ENCODE measurements at places on chromosomes 5 and 9. TPM values are rescaled to one million over a fixed set of nuclear protein-coding genes. Genes with fewer than 3 reads are reported as not detected.

Gene ZBTB34
- 11.3 TPM for total RNA-seq

DNA sequence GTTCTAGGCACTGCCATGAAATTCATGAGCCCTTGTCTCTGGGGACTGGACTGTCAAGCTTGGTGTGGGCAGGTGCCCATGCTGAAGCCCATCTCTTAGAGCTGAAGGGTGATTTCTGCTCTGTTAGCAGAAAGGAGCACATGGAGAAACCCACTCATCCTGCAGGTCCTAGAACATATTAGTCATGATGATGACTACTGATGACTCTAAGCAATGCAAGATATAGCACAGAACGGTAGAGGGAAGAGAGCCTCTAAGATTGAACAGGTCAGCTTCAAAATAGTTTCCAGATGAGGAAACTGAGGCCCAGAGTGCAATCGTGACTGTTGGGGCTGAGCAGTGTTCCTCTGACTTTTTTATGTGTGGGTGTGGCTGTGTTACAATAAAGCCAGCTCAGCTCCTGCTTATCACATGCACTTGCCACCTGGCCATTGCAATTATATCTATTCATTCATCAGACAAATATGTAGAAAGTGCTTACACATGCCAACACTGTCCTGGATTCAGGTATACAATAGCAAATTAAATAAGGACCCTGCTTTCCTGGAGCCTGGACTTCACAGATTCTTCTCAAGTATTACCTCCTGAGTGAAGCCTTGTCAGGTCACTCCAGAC lies 140.2 kb upstream of the BRINP1 start:
- DNase-seq = no peak

- no peak for DNase-seq
Observed at GRCh38 chr9:101027733-101028345, 688 bp upstream of the PLPPR1 start.

DNA sequence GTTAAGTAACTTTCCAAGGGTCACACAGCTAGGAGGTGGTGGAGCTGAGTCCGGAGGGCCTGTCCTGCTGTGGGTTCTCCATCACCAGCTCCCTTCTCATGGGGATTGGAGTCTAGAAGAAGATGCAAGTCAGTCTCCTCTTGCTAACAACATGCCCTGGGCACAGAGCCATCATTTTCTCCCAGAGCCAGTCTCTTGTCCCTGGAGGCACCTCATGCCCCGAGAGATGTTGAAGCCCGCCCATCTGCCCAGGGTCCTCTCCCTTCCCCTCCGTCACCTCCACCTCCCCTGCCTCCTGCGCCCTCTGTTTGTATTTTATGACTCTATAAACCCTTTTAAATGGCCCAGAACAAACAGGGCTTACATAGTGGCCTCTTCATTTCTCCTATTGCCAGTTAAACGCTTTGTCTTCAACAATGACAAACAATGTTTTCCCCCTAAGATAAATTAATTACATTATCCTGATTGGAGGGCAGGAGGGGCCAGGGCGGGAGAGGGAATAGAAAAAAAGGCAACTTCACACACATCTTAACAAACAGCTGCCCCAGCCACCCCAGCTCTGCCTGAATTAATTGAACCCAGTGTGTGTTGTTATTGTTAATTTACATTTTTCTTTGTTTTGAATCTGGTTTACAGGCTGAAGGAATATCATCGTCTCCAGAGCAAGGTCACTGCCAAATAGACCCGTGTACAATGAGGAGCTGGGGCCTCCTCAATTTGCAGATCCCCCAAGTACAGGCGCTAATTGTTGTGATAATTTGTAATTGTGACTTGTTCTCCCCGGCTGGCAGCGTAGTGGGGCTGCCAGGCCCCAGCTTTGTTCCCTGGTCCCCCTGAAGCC lies 55.8 kb downstream of the ASS1 start:
- DNase-seq = no peak

- peak; percentile 11 for DNase-seq
Observed at GRCh38 chr5:50873595-50874277, 207.3 kb downstream of the PARP8 start.

DNA sequence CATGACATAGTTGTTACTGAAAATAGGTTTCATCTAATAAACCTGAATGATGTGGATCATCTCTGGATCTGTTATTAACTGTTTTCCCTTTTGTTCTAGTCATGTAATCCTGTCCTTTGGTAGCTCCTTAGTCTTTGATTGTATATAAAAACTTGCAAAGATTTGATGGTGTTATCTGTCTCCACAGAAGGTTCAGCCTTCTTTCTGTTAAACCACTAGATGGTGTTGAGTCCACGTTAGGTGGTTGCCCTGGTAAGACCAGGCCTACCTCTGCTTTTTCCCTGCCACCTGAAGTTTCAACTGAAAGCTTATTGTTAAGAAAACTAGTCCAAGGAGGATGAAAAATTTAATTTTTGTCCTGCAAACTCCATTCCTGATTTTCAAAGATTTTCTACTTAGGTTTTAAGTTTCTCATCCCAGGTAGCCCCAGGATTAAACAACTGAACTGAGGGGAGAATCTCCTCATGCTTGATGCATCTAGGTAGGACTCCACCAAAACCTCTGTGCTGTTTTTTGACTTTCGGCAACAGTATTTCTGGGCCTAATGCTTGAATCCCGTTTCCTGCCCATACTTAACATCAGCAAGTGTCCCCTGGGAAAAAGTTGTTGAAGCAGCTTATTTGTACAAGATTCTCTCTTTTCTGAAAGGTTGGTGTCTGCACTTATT lies 68.5 kb downstream of the RICTOR start:
- peak; percentile 11 for DNase-seq

DNA sequence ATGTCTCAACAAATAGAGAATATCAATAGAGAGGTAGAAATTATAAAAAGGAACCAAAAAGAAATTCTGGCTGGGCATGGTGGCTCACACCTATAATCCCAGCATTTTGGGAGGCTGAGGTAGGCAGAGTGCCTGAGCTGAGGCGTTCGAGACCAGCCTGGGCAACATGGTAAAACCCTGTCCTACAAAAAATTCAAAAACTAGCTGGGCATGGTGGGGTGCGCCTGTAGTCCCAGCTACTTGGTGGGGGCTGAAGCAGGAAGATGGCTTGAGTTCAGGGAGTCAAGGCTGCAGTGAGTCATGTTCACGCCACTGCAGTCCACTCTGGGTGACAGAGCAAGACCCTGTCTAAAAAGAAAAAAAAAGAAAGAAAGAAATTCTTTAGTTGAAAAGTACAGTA lies 24.9 kb downstream of the IPPK start:
- DNase-seq = no peak

DNA sequence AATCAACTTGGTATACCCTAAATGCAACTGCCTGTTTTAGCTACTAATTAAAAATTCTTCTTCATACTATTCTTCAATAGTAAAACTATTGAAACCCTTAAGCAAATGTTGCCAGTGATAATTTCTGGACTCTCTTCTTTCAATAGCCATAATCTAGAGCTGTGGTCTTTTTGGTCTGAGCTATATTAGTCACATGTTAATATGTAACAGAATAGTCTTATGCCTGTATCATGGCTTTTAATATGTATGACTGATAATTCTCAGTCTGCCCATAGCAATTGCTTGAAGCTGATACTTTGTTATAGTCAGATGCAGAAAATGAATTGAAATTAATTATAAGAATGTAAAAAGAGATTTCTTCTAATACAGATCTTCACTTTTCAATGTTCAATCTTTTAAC lies 1871.9 kb upstream of the CDH6 start:
- DNase-seq = no peak

GRCh38 chr9:124388275-124389048 lies 26.8 kb downstream of the PSMB7 start:
- DNase-seq = peak; percentile 5

DNA sequence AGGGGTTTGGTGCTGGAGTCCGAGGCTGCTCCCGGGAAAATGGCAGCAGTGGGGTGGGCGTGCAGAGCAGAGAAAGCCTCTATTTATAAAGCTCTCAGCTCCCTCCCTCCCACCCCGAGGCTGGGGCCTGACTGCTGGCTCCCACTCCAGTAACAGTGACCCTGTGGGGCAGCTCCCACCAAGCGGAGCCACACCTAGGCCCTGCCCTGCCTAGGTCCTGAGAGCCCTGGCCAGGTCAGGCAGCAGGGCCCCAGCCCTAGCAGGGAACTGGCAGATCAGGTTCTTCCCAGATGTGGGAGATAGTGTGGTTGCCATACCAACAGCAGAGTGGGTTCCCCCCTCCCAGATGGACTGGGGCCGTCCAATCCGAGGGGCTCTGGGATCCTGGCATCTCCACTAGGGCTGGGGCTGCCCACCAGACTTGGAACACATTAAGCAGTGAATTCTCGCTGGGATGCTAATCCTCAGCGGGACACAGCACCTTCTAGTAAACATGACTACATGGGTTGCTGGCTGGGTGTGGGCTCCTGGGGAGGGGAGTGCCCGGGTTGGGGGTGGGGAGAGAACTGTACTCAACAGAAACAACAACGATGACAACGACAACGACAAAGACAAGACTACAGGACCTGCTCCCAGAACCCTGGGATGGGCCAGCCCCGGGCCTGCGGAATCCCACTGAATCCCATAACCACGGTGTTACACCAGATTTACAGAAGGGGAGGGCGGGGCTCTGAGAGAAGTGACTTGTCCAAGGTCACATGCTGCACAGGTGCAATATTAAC lies 1.5 kb downstream of the SH3GLB2 start:
- peak; percentile 51 for DNase-seq

Gene ADAMTS19
- not detected for total RNA-seq

Gene CD74
- 1,759 TPM for total RNA-seq

GRCh38 chr9:71746023-71746757 lies 22.1 kb downstream of the CEMIP2 start:
- DNase-seq = no peak

DNA sequence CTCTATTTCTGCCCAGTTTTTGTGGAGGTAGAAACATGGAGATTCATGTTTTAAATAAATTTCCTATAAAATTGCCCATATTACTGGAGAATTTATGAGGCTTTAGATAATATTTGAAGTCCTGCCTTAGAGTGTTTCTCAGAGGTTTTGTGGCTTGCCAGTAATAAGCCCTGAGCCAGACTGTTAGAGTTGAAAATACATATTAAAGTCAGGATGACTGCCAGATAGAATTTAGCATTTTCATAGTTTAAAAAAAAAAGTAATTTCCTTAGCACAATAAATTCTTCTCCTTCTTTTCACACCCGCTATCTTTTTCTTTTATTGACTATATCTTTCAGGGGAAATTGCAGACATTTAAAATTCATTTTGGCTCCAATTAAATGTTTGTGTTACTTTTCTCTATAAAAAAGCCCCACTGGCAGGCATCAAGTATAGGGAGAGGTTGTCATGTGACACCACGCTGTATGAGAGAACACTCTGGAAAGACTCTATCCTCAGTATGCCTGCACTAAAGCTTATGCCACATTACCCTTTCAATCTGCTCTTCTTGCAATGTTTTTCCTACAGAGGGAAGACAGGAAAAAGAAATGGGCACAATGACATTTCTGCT lies 135.2 kb downstream of the MPDZ start:
- DNase-seq = no peak

Gene ARSI
- total RNA-seq = not detected

DNA sequence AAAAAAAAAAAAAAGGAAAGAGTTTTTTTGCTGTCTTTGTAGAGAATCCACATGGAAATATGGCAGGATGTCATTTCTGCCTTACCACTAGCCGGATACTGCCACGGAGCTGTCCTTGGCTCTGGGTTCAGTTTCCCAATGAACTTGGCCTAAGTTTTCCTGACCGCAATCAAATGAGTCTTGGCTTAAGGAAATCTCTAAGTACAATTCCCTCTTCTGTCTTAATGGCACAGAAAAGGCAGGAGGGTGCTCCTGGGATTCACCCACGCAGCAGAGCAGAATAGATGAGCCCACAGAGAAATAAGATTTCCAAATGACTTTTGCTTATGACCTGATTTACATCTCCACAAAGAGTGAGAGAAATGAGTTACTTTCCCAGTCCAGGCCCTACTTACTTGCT lies 284.0 kb upstream of the VLDLR start:
- DNase-seq = no peak

Gene DOCK2
- total RNA-seq = 196 TPM

GRCh38 chr5:74517700-74518099 lies 122.8 kb downstream of the ENC1 start:
- DNase-seq = no peak

- no peak for DNase-seq
Observed at GRCh38 chr5:143470120-143470519, 66.6 kb upstream of the NR3C1 start.

DNA sequence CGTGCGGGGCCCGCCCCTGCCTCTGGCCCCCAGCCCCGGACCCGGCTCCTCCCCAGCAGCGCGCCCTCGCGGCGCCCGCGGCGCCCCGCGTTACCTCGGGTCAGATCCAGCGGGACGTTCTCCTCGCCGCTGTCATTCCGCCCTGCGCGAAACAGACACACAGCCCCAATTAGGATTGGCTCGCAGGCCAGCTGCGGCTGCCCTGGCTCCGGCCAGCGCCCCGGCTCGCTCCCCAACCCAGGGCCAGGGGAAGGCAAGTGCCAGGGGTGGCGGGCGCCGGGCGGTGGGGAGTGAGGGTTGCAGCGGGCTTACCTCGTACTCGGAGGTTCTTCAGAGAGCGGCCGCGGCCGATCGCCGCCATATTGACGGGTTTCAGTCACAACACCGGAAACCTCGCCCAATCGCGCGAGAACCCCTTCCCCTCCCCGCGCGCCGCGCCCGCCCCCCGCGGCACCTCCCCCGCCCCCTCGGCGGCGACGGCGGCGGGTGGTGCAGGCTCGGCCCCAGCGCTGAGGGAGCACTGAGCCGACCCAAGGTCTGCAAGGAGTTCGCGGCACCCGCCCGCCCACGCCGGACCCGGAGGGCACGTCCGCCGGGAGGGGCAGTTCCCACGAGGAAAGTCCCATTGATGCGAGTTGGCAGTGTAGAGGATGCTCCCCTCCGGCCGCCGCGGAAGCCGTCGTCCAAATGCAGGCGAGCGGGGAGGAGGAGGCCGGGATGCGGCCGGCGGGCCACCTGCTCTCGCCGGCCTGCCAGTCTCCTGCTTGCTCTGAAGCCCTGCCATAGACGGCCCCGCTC lies at the start of gene RICTOR:
Gene RICTOR (minus strand): TSS at position 383 of the 798 bp plus-strand sequence. CDS start 22 bp downstream, at position 361.
- peak; percentile 92 for DNase-seq
